Stimulated activated CD8-positive, alpha-beta memory T cell treated with anti-CD3 and anti-CD28 coated beads, Interleukin-12 subunit alpha, Interleukin-12 subunit beta, amount 100 ng/mL, for 4 hours (primary cell): ENCODE measurements at places on chromosomes 4 and X.

DNA sequence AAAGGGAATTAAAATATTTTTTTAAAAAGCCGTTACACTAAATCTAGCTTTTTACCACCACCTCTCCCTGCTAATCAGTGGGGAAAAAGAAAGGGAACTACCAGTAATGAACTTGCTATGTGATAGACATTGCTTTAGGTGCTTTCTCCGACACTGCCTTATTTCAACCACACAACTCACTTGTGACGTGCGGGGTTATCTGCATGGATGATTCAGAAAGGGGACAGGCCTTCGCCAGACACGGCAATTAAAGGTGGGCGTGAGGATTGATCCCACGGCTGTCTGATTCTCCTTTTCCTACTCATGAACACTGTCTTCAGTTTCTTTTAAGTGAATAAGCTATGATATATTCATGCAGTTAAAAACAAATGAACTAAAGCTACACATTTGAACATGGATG, 882 bp upstream of the CXCR3 start:
- no peak for DNase-seq

DNA sequence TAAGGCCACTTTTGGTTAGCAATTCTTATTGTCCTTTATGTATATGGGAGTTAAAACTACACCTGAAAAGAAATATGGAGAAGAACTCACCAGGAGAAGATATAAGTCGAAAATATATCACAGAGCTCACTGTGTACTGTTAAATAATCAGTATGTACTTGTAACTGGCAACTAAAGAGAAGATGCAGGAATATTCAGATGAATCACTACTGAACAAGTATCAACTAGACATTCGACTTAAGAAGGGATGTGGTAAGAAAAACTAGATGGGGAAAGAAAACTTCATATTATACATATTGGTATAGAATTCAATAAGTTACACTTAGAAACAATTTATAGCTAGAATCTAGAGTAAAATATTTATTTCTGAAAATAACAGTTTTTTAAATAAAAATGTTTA, 230.0 kb downstream of the CAMK2D start:
- no peak for DNase-seq

DNA sequence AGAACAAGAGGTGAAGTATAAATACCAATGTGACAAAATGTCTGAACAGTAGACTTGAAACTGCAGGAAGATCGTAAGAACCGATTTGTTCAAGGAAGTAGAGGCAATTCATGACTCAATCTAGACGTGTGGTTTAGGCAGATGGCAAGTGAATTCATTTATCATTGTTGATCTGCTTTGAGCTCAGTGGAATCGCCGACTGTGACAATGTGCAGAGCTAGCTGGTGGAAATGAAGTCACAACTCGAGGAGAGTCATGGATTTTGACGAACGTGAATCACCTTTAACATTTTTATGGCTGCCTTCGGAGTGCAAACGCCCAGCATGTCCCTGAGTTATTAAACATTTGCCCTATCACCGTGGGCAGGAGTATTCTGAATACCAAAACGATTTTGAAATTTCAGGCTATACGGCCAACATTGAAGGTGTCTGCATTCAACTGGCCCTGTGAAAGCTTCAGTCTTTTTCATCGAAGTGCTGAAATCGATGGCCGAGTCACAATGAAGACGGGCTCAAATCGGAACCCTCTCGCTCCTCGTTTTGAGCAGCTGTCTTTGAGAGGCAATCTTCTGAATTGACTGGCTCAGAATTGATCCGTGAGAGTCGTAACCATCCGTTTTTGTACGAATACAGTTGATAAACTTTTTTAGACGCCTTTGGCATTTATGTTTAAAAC, 689 bp upstream of the OGT start:
- peak; percentile 22 for DNase-seq

- no peak for DNase-seq
Observed at GRCh38 chr4:152101556-152102435, 341.0 kb upstream of the GATB start.

GRCh38 chr4:2247128-2248043, 5.5 kb upstream of the HAUS3 start:
- peak; percentile 0 for DNase-seq

GRCh38 chrX:30975467-30975866, 86.4 kb upstream of the TAB3 start:
- no peak for DNase-seq

DNA sequence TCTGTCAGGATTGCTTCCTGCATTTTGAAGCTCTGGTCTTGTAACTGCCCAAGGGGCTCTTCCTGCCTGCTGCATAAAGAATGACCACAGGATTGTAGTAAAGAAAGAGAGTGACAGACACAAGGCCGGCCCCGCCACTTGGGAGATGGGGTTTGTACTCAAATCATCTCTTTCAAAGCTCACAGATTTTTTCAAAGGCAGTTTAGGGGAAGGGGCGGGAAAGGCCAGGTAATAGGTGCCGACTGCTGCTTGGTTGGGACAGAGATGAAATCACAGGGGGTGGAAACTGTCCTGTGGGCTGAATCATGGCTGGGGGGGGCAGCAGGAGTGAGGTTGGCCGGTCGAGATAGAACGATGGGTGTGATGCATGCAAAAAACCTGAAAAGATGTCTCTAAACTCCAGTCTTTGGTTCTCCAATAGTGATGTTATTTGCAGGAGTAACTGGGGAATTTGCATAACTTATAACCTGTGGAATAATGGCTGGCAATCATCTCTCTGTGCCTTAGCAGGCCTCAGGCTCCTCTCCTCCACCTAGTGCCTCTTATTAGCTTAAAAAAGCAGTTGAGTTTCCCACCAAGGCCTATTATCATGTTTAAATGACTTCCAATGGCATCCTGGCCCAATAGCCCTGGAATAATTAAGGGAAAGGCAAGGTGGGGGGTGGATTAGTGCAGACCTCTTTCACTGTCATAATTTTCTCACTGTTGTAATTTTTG, 778.4 kb upstream of the FRG1 start:
- no peak for DNase-seq

GRCh38 chr4:77715414-77716290, 103.5 kb downstream of the CNOT6L start:
- no peak for DNase-seq

- DNase-seq: no peak
Observed at GRCh38 chrX:13837290-13837745, 20.4 kb upstream of the GPM6B start.

GRCh38 chr4:153239409-153239808, 35.2 kb downstream of the TRIM2 start:
- DNase-seq: no peak

DNA sequence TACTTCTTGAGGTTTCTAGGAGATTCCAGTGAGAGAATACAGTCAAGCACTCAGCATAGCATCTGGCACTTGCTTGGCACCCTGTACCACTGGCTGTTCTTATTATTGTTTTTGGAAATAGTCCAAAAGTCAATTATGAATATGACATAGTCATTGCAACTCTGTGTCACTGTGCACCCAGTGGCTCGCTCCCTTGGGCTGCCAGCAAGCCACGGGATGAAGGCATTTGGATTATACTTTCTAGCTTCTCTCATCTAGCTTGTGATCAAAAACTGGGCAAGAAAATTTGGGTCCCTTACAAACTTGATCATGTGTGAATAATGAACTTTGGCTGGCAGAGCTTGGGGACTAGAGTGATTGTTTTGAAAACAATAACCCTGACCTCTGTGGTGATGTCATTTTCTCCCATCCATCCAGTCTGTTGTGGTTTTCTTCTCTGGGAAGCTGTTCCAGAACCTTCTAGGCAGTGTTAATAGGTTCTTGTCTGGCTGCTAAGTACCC, 32.7 kb upstream of the LIMCH1 start:
- DNase-seq: no peak

DNA sequence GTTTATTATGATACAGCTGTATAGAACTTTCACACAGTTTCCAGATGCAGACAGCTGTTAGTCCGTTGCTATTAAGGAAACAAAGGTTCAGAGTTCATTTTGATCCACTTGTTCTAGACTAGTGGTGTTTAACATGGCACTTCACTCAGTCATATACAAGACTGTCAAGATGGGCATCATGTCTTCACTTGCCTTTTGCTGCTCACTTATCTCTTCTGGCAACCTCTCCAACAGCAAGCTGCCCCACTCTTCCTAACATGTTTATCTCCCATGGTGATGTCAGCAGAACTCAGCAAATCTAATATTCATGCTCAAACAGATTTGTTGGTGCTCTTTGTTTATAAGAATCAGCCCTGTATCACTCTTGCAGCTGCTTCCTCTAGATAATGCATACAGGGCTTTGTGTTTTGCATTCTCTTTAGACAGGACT, 236.2 kb upstream of the HAND2 start:
- DNase-seq: no peak

- no peak for DNase-seq
Observed at GRCh38 chr4:15776871-15777648, 1.1 kb upstream of the CD38 start.

- DNase-seq: no peak
Observed at GRCh38 chr4:98181809-98182208, 38.5 kb upstream of the STPG2 start.

DNA sequence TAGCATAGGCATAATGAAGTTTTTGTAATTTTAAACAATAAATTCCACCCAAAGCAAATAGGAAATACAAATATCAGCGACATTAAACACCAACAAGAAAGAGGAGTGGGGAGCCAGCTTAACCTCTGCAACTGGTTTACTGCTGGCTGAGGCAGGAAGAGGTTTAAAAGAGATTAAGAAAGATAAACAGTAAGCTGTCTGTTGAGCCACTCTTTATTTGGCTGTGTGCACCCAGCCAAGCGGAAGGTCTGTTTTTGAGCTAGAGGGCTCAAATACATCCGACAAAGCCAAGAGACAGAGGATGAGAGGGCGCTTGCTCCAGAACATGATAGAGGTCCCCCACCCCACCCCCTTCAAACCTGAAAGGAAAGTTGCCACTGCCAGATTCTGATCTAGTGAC, 191.4 kb downstream of the MGST2 start:
- DNase-seq: no peak

- DNase-seq: no peak
Observed at GRCh38 chr4:64359489-64359888, 49.8 kb downstream of the TECRL start.

DNA sequence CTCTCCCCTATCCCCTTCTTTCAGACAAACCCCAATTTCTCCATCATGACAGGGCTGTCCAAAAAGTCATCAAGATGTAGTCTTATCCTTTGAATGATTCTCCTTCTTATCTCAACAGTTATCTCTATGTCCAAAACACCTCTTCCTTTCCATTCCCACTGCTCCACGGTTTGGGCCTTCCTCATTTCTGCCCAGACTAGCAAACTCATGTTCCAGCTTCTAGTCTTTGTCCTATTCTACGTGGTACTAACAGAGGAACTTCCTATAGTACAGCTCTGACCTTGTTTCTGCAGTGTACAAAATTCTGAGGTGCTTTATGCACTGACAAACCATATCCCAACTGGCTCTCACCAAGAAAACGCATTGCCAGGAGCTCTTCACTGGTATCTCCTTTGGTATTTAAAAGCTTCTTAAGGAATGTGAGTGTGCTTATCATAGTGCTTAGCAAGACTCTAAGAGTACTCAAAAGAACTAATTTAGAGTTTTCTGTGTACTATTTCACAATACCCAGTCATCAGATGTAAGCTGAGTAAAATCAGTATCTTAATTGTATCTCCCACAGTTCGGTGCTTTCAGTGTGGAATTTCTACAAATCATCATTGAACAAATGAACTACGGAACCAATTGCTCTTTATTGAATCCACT, 65.5 kb downstream of the MAML3 start:
- no peak for DNase-seq

GRCh38 chr4:69838977-69839376, 21.0 kb downstream of the SULT1E1 start:
- DNase-seq: no peak

DNA sequence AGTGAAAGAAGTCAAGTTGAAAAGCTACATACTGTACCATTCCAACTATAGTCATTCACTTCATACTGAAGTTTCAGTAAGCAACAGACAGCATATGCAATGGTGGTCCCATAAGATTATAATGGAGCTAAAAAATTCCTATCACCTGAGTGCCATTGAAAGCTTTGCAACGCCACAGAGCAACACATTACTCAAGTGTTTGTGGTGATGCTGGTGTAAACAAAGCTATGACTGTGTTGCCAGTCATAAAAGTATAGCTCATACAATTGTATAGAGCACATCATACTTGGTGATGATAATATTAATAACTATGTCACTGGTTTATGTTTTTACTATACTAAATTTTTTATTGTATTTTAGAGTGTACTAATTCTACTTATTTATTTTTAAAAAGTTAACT, 78.9 kb downstream of the NAF1 start:
- DNase-seq: no peak

GRCh38 chrX:13694359-13694758, 5.4 kb downstream of the RAB9A start:
- DNase-seq: no peak

DNA sequence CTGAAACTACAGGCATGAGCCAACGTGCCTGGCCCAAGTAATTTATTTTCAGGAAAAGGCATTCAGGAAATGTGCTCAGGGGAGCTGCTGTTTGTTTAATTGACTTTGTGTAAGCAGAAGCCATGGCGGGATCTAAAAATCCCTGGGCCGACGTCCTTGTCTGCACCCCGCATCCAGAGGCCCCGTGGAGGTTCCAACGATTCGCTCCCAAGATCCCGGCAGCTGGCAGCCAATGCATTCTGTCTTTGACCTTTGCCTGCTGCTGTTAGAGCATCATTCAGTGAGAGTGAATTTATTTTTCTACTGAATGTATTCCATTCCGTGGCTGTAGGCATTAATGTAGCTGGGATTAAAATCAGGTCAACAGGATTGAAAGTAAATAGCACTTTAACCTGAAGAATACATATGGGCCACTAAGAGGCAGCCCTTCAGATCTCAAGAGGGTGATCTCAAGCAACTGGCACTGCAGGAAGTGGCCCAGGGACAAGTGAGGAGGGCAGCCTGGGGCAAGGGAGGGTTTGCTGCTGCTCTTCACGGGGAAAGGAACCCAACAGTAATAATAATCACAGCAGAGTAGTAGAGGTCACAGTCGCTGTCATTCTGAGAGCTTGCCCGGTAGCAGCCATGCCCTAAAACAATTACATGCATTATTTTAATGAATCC, 75.2 kb downstream of the PSAPL1 start:
- no peak for DNase-seq

DNA sequence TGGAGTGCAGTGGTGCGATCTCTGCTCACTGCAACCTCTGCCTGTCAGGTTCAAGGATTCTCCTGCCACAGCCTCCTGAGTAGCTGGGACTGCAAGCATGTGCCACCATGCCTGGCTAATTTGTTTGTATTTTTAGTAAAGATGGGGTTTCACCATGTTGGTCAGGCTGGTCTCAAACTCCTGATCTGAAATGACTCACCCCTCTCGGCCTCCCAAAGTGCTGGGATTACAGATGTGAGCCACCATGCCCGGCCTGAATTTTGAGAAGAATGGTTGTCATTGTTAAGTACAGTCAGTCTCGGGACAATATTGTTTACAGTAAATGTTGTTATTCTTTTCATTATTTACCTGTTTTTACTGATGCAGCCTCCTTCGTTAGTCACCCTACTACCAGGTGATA, 1226.2 kb upstream of the TENM3 start:
- no peak for DNase-seq
